Astrocyte of the cerebellum (primary cell): ENCODE measurements at places on chromosomes 12 and 14.
A peak's percentile ranks its signal among the peaks of the same experiment; 100 is the strongest.

- DNase-seq: peak; percentile 61
Observed at GRCh38 chr12:128801879-128802391, 21.8 kb downstream of the SLC15A4 start.

GRCh38 chr12:125329239-125330102 is 264.2 kb downstream of the AACS start:
- no peak for DNase-seq

GRCh38 chr12:97308576-97309198 is 153.9 kb upstream of the RMST start:
- DNase-seq: peak; percentile 62

- no peak for DNase-seq
Observed at GRCh38 chr12:71276541-71276940, 118.7 kb upstream of the TSPAN8 start.

GRCh38 chr12:121709478-121709961 is 3.0 kb upstream of the TMEM120B start:
- peak; percentile 51 for DNase-seq

DNA sequence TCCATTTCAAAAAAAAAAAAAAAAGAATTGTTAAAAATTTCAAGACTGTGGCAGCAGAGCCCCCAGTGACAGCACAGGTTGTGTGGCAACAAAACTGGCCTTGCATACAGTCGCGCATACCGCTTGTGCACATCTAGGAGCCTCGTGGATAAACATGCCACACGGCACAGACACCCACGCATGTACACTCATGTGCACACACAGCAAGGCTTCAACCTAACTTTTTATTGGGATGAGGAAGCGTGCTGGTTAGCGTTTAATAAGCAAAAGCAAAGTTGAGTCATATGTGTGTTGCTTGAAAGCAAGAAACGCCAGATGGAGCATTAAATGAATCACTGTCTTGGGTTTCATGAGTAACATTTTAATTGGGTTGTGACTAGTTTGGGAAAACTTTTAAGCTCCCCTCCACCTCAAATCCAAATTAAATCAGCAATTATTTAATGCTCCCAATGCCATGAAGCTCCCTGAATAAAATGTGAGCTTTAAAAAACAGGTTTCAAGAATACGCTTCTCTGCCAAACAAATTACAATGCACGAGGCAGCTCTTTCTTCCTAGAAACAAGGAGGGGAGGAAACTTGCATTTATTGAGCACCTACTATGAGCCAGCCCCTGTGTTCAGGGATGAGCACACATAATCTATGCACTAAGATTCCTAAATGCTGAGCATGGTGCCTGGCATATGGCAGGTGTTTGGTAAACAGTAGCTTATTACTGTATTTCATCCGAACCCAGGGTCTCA is 35.7 kb upstream of the EML1 start:
- DNase-seq: peak; percentile 89

DNA sequence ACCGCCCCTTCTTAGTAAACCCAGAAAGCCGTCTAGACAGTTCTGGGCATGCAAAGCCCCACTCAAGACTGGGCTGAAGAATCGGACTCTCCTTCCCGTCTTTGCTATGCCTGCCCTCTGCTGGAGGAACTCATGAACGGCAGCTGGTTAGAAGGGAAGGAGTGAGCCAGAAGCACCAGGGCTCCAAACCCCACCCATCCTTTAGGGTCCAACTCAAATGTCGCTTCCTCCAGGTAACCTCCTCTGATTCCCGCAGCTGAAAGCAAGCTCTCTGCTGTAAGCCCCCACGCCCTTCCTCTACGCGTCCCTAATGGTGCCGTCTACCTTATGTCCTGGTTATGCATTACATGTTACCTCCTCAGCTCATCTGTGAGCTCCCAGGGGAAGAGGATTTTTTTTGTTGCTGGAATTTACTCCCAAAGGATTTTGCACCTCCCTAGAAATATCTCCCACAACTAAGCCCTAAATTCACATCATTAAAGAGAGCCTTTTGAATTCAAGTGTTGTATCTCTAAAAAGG is 59.0 kb upstream of the SCN8A start:
- DNase-seq: peak; percentile 52

DNA sequence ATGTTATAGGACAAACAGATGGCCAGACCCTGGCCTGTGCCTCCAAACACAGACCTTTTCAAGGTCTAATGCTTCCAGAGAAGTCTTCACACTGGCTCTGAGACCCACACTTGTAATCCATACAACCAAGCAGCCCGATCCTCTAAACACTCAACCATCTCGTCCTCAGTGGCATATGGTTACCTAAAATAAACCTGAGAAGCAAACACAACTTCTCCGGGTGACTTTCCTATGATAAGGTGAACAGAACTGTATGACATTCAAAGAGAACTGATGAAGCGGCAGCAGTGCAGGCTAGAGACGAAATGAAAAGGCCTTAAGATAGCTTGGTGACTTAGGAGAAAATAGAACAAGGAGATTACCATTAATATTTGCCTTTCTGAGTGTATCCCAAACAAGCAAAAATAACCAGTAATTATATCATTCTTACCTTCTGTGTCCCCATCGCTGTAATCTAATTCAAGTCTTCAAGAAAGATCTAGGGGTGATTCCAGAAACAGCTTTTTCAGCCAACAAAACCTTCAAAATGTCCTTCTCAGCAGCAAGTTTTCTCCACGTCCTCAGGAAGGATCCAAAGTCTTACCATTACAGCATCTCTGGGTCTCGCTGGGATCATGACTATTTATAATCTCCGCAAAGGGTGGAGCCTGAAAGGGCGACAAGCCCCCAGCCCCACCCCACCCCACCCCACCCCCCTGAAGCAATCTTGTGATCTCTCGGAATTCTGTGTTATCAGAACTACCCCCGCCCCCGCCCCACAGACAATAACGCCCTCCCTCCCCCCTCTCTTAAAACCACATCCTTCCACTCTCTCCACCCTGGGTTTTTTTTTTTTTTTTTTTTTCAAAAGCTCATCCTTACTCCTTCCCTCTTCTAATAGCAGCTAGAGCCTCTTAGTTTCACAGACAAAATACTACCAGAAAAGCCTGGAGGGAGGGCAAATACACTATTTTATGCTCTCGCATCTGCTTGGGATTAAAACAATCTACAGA is at the start of gene SLC2A3:
SLC2A3 (minus strand) TSS at position 598 of the 992 bp plus-strand sequence; CDS start at position 445, 153 bp downstream.
- peak; percentile 87 for DNase-seq

DNA sequence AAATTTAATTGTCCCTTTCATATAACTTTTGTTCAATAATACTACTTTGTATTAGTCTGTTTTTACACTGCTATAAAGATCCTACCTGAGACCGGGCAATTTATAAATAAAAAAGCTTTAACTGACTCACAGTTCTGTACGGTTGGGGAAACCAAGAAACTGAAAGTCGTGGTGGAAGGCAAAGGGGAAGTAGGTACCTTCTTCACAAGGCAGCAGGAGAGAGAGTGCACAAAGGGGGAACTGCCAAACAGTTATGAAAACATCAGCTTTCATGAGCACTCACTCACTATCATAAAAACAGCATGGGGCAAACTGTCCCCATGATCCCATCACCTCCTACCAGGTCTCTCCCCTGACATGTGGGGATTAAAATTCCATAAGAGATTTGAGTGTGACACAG is 1069.0 kb downstream of the FSCB start:
- no peak for DNase-seq

DNA sequence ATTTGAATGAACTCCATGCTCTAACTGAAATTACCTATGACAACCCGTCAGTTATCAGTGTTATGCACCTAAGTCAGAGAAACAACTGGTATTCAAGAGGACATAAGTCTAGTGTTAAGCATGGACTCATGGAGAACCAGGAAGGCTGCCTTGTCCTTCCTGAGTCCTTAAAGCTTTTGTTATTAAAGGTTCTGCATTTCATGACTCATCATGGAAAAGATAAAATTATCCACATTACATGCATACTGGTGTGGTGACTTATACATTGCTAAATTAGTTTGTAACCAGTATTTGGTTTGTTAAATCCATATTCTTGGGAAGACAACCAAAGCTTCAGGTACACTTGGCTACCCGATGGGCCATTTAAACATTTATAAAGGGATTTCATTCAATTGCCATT is 6.5 kb upstream of the OR4E1 start:
- peak; percentile 11 for DNase-seq

DNA sequence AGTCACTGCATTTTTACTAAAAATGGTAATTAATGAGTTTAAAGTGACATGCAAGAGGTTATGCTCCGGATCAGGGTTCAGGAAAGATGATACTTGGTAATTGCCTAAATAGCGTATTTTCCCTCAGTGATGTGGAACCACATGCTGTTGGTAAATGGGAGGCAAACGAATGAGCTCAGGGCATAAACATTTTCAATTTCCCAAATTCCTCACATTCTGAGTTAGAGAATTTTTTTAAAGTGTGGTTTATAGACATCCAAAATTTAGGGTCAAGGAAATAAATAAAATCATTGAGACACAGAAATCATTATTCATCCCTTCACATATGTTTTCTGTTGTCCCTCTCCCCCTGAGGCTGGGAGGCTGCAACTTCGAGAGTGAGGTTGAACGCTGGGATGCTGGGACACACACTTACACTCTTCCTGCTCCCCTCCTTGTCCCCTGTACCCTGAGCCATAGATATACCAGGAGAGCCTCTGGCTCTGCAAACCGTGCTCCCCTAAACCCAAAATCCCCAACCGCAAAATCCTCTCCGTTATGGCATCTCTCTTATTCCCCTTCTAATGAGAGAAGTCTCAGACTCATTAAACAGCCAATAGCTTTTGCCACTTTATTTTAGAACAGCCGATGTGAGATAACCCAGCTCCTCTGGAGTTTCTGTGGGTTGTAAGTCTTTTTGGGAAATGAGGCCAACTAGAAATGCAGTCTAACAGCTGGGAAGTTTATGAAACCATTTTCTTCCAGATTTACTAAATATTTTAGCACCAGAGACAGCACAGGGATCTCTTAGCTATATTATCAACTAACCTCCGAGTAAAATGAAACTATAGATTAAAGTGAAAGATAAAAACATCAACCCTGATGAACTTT is 21.4 kb upstream of the ADGRD1 start:
- no peak for DNase-seq
